ENCODE measurements at places on chromosomes 1 and 21.

DNA sequence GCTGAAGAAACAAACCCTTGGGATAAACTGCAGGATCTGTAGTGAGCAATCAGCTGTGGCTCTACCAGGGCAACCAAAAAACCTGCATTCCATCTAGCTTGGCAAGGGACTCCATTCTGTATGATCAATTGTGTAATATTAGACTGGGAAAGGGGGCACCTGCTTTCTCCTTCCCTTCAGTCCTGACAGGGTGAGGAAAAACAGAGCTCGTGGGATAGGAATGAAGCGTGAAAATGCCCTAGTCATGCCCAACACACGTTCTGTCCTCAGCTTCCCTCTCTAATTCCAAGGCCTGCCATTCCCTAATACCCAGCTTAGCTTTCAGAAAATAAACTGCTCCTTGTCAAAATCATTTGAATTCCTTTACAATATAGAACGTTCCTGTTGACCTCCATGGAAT, 442.3 kb downstream of the PLPP3 start:
- no peak for DNase-seq

GRCh38 chr1:58738876-58739275, 39.0 kb upstream of the MYSM1 start:
- no peak for DNase-seq

DNA sequence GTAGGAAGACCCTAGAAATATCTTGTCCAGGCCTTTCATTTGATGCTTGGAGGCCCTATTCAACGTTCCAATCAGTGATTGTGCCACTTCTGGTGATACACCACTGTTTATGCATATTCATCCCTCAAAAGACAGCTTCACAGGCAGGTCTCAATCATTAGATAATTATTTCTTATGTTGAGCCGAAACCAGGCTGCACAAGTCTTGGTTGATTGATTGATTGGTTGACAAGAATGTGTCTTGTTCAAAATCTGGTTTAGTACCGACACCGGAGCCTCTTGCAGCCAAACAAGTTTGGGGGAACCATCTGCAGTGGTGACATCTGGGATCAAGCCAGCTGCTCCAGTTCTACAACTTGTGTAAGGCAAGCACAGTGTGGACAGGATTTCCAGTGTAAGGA, 20.1 kb downstream of the C8A start:
- DNase-seq: no peak

DNA sequence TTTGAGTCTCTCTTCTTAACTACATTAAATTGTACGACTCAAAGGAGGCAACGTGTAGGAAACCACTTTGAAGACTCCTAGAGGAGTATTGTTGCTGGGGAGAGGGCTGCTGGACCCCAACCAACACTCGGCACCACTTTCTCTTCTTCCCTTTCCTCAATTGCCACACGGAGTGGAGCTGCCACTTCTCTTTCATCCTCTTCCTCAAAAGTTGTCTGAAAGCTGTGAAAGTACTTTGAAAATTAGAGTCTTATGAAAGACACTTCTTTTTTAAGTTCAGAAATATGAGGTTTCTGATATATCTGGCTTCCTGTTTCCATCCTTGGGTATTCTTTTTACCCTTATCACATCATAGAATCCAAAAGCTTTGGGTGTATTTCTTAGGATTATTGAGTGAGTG, 59.5 kb downstream of the MRPS6 start:
- no peak for DNase-seq

GRCh38 chr1:27300341-27301051, 21.5 kb upstream of the TMEM222 start:
- peak; percentile 66 for DNase-seq

DNA sequence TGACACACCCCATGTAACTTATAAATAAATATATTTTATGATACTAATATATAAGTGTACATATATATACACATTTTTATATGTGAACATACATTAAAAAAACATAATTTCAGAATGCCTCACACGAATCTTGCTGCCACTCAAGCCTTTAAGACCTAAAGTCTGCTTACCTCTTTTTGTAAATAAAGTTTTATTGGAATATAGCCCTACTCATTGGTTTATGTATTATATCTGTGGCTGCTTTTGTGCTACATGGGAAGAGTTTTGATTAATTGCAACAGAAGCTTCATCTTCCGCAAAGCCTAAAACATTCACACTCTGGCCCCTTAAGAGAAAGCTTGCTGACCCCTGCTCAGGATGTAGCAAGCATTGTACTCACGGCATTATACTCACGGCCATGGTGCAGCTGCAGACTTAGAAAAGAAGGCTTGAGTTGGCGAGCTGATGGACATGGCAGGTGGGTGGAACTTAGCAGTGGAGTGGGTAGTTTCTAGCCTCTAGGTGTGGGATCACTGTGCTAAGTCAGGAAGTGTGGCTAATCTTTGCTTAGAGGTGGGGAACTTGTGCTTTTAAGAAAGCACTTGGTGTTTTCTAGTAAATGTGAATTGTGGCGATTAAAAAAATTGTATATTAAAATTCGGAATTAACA, 80.8 kb downstream of the DYRK1A start:
- no peak for DNase-seq

- DNase-seq: no peak
These were observed 120.7 kb downstream of the CNIH3 start for GRCh38 chr1:224736619-224737352.

DNA sequence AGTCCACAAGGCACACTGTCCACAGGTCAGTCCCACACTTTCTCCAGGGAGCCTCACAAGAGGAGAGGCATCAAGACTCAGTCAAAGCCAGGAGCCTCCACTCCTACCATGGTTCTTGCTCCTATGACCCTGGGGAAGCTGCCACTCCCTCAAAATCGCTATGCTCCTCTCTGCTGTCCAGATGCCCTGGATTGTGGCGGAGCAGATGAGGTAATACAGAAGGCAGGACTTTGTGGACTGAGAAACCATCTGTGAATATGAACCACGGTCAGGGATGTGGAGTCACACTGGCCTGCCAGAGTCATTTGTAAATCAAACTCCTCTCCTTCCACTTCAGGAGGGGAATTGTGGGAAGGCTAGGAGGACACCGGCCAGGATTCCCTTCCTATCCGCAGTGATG, 20.6 kb downstream of the VWA5B1 start:
- DNase-seq: no peak

- DNase-seq: no peak
These were observed 2.5 kb upstream of the CD160 start for GRCh38 chr1:145716641-145717345.

Data from H54 (cell line).